Activated T-cell treated with anti-CD3 and anti-CD28 coated beads for 48 hours (primary cell): ENCODE measurements at places on chromosomes 2 and 18.

- peak; percentile 83 for DNase-seq
Observed at GRCh38 chr2:223944703-223945531, at the start of gene WDFY1. Gene WDFY1, minus strand, starts transcription at chr2:223945335. Its CDS starts 51 bp downstream, at chr2:223945284.

- no peak for DNase-seq
Observed at GRCh38 chr2:69300650-69301049, 86.4 kb downstream of the GFPT1 start.

DNA sequence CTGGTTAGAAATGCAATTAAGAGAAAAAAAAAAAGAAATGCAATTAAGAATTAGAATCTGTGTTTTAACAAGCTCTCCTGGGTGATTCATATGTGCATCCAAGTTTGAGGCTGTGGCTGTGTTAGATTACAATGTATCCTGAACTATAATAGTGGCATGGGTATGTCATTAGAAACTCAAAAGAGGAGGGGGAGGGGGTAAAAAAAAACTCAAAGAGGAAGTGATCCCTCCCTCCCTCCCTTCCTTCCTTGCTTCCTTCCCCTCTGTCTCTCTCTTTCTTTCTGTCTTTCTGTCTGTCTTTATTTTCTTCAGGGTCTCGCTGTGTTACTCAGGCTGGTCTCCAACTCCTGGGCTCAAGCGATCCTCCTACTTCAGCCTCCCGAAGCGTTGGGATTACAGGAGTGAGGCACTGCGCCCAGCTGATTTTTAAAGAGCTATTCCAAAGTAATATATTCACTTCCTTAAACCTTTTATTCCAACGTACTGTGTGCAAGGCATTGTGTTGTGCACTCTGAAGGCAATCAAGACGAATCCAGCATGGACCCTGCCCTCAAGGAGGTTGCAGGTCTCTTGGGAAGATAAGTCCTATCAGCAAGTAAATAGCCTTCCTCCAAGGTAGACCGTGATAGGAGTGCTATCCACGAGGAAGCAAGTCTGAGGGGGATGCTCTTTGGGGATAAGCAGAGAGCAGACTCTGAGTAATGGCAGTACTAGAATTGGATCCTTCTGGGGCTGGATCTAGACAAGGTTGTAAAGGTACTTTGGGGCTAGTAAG is 35.9 kb upstream of the MCFD2 start:
- no peak for DNase-seq

GRCh38 chr2:69744456-69744855 is 2.5 kb downstream of the ANXA4 start:
- DNase-seq = no peak

DNA sequence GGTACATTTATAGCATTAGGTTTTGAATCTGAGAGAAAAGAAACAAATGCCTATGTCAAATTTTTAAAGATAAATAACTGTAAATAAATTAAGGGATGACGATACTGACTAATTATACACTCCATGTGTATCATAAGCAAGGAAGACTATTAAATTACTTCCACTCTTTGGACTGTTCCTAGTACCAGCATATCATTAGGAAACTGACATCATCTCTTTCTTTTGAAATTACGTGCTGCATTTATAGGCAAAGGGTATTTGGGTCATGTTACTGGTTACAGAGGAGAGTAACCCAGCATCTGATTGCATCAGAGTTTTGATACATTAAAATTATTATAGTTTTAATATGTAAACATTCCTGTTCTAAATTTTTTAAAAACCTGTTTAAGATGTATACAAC is 309.7 kb downstream of the XIRP2 start:
- DNase-seq = no peak

DNA sequence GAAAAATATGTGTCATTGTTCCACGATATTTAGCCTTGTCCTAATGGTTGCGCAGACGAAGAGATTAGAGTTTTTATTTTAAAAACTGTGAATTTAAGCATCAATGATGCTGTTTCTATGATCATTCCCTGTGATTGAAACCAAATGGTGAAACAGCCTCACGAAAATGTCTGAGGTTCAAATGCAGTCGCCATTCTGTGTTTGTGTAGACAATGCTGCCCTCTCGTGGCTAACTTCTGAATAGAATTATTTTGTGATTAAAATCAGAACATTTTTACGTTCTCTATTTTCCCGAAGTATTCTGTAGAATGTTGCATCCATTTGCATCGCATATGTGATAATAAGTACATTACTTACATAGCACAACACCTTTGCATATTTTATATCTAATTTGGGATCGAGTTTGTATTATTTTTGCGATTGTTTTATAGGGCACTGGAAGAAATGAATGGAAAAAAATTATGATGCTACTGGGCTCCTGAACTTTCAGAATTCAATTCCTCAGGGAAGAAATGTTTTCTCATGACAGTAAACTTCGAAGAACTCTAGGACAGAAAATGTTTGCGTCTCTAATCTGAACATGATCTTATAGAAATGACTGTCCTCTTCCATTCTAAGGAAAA is 54.8 kb upstream of the CREB1 start:
- DNase-seq = no peak
